Activated CD8-positive, alpha-beta memory T cell treated with anti-CD3 and anti-CD28 coated beads for 48 hours (primary cell): ENCODE measurements at places on chromosomes 12 and 14.

- no peak for DNase-seq
Measured at GRCh38 chr12:45762185-45763110, 32.9 kb downstream of the ARID2 start.

DNA sequence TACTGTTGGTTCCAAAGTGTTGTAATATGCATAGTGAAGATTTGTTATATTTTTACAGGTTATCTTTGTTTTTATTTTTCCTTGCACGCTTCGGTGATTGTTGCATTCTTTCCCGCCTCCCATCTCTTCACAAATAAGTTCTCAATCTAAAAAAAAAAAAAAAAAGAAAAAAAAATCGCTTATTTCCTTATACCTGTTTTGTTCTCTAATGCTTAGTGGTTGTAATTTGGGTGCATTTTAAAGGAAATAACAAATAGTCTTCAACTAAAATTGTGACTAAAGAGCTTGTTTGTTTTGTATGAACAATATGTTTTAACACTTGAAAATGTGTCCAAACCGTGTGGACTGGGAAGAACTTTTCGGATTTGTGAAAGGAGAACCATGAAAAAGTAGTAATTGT lies 1.5 kb downstream of the CAND1 start:
- no peak for DNase-seq

- no peak for DNase-seq
Measured at GRCh38 chr14:100673085-100673806, 53.4 kb upstream of the DLK1 start.

- DNase-seq = no peak
Measured at GRCh38 chr12:47822863-47823262, 3.2 kb upstream of the HDAC7 start.
